ENCODE measurements at places on chromosomes 7 and 10.

DNA sequence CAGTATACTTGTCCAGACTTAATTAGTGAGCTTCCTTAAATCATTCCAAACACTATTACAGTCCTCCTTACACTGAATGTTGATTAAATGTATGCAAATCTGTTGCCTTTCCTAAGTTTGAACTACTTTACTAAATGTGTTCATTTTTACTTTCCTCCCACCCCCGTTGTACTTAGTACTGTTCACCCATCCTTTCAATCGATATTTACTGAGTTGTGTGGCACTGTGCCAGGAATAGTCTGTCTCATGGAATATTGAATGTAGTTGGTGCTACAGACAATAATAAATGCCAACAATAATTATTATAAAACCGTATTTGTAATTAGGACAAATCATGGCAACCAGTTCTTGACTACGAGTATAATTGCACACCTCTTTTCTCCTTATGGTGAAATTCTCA lies 335.7 kb downstream of the GPR37 start:
- DNase-seq, result no peak

GRCh38 chr10:34716958-34717357 lies 98.1 kb downstream of the PARD3 start:
- DNase-seq, result no peak

GRCh38 chr7:91043186-91043585 lies 221.0 kb upstream of the FZD1 start:
- no peak for DNase-seq

- no peak for DNase-seq
These were observed 41.2 kb downstream of the CH25H start for GRCh38 chr10:89165923-89166322.

DNA sequence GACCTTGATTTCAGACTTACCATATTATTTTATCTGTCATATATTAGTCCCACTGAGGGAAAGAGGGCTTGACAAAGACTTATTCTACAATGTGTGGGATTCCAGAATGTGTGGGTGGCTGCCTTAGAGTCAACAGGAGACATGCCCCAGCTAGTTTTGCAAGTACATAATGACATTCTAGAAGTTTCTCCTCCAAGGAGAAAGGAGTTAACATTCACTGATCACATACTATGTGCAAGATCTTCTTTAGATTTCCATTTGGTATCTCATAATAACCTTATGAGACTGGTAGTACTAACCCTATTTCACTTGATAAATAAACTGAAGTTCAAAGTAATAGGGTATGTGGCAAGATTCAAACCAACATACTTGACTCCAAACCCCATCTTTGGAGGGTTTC lies 25.2 kb downstream of the IRF5 start:
- no peak for DNase-seq

GRCh38 chr10:7117806-7118674 lies 292.8 kb downstream of the SFMBT2 start:
- DNase-seq, result no peak

DNA sequence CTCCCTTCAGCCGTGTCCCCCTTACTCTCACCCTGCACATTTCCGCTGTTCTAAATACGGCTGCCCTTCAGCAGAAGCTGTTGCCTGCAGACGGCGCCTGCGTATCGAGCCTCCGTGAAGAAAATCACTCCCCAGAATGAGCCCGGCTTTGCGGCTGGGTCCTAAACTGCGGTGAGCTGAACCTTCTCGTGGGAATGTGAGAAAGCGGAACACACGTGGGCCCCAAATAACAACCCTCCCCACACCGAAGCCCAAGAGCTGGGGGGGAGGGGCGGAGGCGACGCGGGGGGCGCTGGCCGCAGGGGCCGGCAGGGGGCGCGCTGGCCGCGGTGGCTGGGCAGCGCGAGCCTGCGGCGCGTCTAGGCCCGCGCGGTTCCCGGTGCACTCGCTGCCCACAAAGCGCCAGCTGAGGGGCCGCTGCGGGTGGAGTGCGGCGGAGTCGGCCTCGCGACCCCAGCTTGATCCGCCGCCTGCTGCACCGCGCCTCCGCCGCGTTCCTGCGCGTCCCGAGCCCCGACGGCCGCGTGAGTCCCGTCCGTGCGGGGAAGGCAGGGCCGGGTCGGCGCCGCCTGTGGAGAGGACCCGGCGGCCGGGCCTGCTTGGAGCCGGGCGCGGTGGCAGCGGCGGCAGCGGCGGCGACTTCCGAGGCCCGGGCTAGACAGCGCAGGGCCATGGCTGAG lies at the start of gene ZNF398:
TSS of gene ZNF398 (plus strand) at position 382 of the 680 bp plus-strand sequence. CDS start at position 672, 290 bp downstream.
- peak; percentile 65 for DNase-seq

- no peak for DNase-seq
These were observed at the start of gene SSMEM1 for GRCh38 chr7:130207642-130208041. Gene SSMEM1, plus strand, starts transcription at chr7:130207860. Its CDS starts 51 bp downstream, at chr7:130207911.

DNA sequence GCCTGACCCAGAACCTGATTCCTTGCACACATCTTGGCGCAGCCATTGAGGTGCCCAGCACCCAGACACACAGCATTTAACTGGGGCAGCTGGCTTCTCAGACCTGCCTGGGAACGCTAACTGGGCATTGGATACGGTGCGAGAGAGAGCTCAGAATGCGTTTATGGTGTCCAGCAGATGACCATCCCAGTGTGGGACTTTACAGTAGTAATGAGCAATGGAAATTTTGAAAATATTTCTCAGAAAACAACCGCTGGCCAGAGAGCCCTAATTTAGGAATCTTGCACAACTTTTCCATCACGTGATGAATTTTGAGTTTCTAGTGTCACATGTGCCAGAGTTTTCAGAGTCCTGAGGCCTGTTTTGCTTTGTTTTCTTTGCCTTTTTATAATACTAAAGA lies 78.2 kb upstream of the SEC61G start:
- no peak for DNase-seq

- no peak for DNase-seq
These were observed 132.4 kb upstream of the PALS2 start for GRCh38 chr7:24440892-24441291.

GRCh38 chr7:95682913-95683312 lies 86.6 kb upstream of the PDK4 start:
- no peak for DNase-seq

GRCh38 chr7:143381427-143382125 lies 431 bp downstream of the ZYX start:
- no peak for DNase-seq

DNA sequence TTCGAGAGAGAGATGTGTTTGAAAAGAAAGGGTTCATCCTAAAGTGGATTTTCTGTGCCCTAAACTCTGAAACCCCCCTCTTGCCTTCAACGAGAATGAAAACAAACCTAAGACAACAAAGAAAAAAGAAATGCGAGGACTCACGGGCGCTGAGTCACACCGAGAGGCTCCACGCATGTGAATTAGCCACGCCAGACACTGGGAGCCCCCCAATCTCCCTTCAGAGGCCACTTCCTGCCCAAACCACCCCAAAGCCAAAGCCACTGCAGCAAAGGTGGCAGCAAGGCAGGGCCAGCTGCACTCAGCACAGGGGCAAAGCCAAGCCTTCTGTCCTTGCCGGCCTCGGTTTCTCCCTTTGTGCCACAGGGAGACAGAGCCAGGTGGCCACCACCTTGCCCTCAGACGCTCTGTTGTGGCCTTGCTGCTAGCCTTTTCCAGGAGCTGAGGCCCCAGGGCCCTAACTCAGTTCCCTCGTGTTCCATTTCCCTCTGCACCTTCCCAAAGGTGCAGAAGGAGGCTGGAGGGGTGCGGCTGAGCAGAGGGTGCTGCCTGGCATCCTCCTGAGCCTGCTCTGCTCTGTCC lies 93.3 kb downstream of the FAM53B start:
- DNase-seq, result no peak

DNA sequence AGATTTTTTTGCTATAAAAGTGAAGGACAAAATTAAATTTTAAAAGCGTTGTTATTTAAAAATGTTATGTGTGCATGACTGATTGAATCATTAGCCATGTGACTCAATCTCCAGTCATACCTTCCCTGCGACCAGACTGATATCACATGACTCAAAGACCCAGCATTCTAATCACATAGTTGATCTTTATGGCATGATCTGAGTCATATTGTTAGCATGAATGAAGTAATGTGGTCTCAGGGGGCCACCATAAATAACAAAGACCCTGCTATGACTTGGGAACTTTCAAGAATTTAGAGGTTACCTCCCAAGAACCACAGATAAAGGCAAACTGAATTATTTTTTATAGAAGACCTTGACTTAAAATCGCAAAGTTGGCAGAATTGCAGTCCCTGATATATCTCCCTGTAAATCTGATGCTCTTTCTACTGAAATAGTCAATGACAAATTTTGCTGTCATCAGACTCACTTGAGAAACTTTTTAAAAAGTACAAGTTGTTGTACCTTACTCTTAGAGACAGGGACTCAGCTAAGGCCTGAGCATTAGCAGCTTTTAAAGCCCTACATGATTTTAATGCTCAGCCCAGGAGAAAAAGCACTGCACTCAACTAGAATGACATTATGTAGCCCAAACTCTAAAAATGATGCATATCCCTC lies 717.3 kb downstream of the XPNPEP1 start:
- no peak for DNase-seq

GRCh38 chr7:3309140-3309539 lies 8.1 kb downstream of the SDK1 start:
- DNase-seq, result peak; percentile 0

DNA sequence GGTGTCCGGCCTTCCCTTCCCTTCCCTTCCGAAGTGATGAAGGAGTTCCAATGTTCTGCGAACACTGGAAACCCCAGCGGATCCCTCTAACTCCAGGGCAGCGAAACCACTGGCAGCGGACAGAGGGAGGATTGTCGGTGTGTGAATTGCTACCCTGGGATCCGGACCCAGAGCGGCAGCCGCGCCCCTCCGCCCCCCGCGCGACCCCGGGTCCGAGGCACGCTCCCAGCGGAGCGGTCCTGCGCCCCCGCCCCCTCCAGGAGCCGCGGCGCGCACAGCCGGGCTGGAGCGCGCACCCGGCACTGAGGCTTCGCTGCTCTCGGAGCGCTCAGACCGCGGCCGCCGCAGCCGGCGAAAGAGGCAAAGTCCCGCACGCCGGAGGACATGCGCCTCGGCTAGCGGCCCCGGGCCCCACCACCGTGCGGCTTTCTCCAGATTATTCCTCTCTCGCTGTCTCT lies at the start of gene PTPRZ1:
TSS of gene PTPRZ1 (plus strand) at position 331 of the 458 bp plus-strand sequence. CDS start 339 bp downstream, outside the sequence.
- peak; percentile 7 for DNase-seq

DNA sequence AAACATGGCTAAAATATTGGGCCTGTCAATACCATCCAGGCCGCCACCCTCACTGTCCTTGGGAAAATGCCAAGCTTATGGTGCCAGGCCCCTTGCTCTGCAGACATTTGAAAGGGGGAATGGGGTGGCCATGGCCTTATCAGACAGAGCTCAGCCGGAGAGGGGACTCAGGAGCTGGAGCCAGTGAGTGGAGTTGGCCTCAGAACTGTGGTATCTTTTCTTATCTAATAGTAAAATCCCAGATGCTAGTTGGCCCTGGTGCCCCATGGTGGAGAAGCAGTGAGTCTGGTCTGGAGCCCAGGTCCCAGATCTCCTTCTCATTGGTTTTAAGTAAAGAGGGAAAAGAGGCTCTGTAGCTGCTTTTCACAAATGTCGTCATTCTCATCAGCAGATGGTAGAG lies 49.6 kb upstream of the SORCS3 start:
- no peak for DNase-seq

GRCh38 chr7:109864230-109864629 lies 1226.7 kb upstream of the LRRN3 start:
- DNase-seq, result no peak

GRCh38 chr7:5234852-5235831 lies 45.1 kb downstream of the WIPI2 start:
- DNase-seq, result no peak

GRCh38 chr10:13505052-13505680 lies 23.6 kb downstream of the BEND7 start:
- no peak for DNase-seq

DNA sequence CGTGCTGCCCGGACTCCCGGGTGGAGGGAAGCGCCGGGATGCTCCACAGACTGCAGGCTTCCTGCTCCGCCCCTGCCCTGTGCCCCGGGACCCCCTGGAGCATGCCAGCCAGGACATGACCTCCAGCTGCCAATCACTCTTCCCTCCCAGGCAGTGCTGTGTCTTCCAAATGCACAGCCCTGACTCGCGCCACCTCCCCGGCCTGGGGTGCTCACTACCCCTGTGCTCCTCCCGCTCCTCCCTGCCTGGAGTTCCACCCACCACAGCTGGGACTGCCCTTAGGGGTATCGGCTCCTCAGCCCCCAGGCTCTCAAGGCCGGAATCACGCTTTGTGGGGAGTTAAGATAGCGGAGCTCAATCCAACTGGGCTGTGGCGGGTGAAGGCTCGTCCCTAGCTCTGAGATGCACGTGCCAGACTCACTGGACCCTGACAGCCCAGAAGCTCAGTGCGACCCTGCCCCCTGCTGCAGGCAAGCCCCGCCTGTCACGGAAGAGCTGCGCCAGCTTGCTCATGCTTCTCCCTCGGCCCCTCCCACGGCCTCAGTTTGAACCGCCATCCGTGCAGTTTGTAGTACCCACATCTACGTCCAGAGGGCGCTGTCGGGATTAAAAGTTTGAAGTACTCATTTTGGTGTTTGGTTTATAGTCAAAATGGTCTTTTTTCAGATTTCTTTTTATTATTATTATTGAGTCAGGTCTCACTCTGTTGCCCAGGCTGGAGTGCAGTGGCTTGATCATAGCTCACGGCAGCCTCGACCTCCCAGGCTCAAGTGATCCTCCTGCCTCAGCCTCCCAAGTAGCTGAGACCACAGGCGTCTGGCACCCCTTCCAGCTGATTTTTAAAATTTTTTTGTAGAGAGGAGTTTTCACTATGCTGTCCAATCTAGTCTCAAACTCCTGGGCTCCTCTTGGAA lies 142.5 kb upstream of the TCERG1L start:
- peak; percentile 1 for DNase-seq

- no peak for DNase-seq
These were observed 103.1 kb downstream of the ANK3 start for GRCh38 chr10:60286559-60286958.
